ENCODE measurements at places on chromosomes 6 and 20.

DNA sequence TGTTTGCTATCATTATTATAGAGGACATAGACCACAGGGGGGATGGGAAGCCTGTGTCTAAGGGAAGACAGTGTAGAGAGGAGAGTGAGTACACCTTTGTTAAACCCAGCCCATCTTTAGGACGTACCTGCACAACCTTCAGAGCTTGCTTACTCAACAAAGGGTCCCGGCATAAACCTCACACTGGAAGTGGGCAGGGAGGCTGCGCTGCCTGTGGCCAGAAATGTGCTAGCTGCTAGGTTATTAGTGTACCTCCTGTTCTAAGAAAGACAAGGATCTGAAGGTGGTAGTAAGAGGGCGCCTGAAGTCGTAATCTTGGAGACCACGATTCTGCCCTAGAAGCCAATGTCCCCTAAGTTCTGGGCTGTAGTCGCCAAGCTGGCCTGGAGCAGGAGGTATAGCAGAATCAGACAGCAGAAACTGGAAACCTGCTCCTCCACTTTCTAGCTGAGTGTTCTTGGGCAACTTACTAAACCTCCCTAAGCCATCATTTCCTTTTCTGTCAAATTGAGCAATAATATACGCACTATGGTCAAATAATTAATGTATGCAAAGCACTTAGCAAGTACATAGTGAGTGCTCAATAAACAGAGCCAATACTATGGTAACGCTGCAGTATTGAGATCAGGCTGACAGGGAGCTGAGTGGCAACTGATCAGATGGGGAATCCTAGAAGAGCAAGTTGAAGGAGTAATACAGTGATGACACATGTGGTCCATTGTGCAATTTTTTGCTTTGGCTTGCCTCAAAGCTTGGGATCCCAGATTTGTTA lies 16.8 kb upstream of the AKIRIN2 start:
- DNase-seq, result peak; percentile 65

DNA sequence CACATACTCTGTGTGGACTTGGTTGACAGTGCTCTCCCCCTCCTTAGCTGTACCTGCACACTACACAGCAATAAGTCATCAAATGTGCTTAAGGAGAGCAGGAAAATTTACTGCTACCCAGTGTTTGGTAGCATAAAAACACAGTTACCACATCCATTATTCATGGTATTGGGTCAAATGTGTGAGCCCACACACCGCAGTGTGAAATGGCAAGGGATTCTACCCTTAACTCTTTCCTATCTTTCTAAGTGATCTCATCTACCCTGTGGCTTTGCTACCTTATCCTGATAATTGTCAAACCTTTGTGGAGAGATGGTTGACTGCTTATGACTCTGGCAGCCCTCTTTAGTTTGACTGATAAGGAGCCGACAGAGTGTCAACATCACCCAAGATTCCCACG lies 47.6 kb downstream of the STX11 start:
- no peak for DNase-seq

DNA sequence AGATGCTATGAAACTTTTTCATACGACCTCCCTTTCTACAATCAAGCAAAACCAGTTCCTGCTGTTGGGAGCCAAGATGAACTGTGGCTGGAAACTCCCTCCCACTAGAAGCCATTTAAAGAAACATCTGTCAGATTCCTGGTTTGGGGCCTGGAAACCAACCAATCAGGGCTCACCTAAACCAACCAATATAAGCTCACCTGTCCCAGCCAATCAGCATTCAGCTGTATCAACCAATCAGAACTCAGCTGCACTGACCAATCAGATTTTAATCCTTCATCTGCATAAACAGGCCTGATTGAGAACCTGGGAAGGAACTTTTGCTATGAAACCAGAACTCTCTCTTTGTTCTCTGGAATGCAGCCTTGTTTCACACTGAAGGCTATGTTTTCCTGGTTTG lies 42.4 kb downstream of the SNX14 start:
- DNase-seq, result no peak

DNA sequence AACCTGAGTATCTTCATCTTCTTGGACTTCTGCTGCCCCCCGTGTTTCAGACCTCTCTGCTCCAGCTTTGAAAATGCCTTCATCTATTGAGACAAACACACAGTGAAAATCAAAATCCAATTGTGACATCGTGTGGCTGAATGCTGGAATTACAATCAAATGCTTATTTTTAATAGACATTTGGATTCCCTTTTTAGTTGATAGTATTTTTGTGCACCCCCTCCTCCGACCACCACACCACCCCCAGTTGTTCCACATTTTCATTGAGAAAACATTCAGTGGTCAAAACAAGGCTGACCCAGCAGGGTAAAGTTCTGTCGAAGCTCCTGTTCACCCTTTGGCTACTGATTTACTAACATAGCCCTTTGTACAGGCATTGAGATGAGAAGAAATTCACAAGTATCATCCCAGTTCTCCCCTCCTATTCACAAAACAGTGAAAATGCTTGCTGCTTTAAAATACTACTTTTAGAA lies 79.0 kb downstream of the NRSN1 start:
- peak; percentile 61 for DNase-seq

- DNase-seq, result peak; percentile 36
These were observed 89.2 kb downstream of the THBS2 start for GRCh38 chr6:169164451-169164850.

DNA sequence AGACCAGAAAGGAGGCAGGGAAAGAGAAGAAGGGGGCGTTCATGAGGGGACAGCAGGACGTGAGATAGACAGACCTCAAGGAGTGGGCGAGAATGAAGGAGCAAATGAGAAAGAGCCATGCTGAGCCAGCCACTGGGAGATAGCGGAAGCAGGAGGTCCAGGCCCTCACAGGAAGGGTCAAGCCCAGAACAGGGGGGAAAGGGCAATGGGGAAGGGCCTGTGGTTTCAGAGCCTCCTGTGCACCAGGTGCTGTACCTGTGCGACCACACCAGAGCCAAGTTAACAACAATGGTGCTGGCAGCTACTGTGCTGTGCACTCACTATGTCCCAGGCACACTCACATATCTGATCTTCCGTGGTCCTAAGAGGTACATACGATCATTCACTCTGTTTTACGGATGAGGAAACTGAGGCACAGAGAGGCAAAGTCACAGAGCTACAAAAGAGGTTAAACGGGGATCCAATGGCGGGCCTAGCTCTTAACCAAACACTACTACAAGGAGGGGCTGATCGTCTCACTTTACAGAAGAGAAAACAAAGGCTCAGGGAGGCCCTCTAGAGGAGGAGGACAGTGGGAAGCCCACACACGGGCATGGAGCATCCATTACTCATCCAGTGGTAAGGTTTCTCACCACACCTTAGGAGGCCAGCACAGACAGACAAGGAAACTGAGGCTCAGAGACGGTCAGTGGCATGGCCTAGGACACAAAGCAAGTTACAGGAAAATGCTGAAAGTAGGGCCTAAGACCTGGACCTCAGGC lies 129.1 kb downstream of the PREX1 start:
- DNase-seq, result peak; percentile 9

- no peak for DNase-seq
These were observed 215.3 kb upstream of the KCNQ5 start for GRCh38 chr6:72406517-72406916.

GRCh38 chr20:51734876-51735720 lies 33.1 kb downstream of the ATP9A start:
- no peak for DNase-seq

GRCh38 chr6:82017288-82017687 lies 230.3 kb downstream of the IBTK start:
- DNase-seq, result peak; percentile 98

DNA sequence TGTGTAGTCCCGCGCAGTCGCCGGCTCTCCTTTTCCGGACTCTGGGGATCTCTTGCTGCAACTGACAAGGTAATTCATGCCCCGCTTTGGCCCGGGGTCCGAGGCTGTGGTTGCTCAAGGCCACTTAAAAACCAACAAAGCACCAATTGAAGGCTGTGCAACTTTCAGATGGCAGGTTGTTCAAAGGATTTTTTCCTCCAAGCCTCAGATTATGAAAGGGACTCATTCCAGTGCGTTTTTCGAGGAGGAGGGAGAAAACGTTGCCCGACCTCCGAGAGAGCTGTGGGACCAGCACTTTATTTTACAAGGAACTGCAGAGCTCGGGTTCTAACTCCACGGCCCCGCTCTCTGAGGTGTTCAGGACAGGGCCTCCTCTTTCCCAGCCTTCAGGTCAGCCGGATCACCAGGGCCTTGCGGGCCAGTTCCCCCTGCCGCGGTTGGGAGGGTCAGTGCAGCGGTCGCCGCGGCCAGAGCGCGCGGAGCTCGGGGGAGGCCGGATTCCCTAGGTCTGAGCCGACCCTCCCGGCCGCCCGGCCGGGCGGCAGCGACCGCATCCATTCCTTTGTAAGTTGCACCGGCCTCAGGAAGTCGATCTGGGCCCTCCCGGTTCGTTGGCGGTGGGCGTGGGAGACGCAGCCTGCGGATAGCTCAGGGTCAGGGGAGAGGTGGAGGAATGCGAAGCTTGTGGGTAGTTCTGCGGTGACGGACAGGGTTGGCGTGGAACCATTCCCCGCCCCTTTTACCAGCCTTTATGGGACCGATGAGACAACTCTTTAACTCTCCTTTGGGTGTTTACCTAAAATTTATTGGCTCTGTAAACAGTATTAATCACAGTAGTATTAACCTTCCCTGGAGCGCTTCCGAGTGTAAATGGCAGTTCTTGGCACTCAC lies 1.6 kb downstream of the UTRN start:
- peak; percentile 82 for DNase-seq

GRCh38 chr20:53250456-53250855 lies 278.3 kb downstream of the TSHZ2 start:
- DNase-seq, result no peak

GRCh38 chr20:60490217-60491050 lies 532.2 kb downstream of the CDH26 start:
- no peak for DNase-seq

DNA sequence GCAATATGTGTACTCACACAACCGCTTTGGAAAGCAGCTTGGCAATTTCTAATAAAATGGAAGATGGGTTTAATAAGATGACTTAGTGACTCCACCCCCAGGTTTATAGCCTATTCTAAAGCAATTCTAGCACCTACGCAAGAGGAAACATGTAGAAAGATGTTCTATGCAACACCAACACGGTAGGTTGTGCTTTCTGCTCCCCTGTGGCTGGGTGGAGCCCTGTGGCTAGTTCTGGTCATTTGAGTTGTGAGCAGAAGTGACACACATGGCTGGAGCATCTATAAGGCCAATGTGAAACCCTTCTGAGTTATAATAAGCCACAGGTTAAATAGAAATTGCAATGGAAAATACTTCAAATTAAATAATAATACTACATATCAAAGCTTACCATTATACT lies 310.7 kb downstream of the CD83 start:
- DNase-seq, result no peak

DNA sequence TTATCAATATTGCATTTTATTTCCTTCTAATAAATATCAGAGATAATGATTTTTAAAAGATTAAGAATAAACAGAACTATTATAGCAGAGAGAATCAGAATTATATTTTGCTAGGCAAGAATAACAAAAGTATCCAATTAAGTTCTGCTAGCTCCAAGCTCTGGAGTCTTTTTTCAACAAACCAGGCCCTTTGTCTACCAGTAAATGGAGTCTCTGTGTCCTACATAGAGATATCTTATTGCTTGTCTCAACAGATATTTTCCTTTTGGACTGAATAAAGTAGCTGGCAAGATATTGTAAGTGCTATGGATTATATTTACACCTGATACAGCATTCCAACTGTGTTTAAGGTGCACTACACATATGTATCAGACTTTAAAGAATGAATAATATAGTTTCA lies 107.1 kb downstream of the DST start:
- DNase-seq, result no peak

DNA sequence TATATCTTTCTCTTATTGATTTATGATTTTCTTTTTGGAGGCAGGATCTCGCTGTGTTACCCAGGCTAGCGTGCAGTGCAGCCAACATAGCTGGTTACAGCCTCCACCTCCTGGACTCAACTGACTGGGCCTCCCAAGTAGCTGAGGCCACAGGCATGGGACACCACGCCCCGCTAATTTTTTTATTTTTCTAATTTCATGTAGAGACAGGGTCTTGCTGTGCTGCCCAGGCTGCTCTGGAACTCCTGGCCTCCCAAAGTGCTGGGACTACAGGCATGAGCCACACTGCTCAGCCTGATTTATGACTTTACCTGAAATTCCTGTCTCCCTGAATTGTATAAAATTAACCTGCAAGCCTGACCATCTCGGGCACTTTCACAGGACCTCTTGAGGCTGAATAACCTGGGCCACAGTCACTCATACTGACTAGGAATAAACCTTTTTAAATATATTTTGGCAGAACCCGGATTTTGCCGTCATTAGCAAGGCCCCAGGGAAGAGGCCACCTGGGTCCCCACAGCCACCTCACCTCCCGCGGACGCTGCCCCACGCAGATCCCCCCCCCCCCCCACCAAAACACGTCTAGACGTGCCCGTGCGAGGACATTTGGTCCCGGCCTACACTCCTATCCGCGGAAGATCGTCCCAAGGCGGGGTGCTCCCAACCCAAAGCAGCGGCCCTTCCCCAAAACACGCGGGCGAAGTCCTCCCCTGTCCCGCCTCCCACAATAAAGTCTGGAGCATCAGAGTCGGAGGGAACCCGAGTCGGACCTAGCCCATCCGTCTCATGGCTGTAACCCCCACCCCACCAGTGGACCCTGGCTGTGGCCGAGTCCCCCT lies 902 bp downstream of the ZNF337 start:
- peak; percentile 29 for DNase-seq

GRCh38 chr6:31657406-31658157 lies 1.9 kb downstream of the APOM start:
- no peak for DNase-seq

- no peak for DNase-seq
These were observed 1.1 kb upstream of the SIM1 start for GRCh38 chr6:100465701-100466409.

GRCh38 chr6:75334266-75335040 lies 49.9 kb upstream of the TMEM30A start:
- peak; percentile 68 for DNase-seq

GRCh38 chr20:8161264-8162071 lies 29.4 kb downstream of the PLCB1 start:
- DNase-seq, result no peak

DNA sequence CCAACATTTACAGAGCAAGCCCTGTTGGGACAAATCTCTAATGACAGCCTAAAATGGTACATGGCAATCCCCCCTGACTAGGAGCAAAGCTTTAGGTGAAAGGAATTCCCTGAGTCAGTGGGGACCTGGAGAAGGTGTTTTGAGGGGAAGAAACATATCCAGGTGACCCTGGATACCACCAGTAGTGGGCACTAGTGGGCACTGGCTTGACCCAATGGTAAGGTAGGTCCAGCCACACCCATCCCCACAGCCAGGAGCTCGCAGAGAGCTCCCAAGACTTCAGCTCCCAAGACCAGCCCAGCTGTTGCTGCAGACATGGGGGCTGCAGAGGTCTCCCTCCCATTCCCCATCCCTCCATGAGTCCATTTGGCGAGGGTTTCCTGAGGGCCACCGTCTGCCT lies 19.5 kb downstream of the GRM4 start:
- DNase-seq, result no peak

- no peak for DNase-seq
These were observed 108.7 kb upstream of the SIRPA start for GRCh38 chr20:1786486-1786885.

DNA sequence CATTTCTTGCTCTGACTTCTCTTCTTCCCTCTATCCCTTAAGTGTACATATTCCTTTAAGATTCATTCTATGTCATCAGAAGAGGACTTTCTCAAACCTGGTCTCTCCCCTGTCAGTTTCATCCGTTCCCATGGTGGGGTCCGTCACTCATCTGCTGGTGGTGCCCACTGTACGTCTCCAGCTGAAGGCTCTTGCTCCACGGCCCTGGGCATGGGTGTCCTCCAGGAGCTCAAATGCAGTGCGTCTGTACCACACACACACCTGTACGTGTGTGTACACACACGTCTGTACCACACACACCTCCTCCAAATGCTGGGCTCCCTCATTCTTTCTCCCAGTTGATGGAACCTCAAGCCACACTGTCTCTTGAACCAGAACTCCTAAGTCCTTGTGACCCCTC lies 85.6 kb downstream of the CAP2 start:
- no peak for DNase-seq
